ENCODE measurements at places on chromosomes 7 and 10.

- DNase-seq: no peak
These were observed 48.0 kb downstream of the CREB3L2 start for GRCh38 chr7:137953665-137954470.

- DNase-seq: no peak
These were observed 170.9 kb downstream of the USP6NL start for GRCh38 chr10:11440250-11441150.

- DNase-seq: no peak
These were observed 24.8 kb downstream of the LIPK start for GRCh38 chr10:88730864-88731263.

DNA sequence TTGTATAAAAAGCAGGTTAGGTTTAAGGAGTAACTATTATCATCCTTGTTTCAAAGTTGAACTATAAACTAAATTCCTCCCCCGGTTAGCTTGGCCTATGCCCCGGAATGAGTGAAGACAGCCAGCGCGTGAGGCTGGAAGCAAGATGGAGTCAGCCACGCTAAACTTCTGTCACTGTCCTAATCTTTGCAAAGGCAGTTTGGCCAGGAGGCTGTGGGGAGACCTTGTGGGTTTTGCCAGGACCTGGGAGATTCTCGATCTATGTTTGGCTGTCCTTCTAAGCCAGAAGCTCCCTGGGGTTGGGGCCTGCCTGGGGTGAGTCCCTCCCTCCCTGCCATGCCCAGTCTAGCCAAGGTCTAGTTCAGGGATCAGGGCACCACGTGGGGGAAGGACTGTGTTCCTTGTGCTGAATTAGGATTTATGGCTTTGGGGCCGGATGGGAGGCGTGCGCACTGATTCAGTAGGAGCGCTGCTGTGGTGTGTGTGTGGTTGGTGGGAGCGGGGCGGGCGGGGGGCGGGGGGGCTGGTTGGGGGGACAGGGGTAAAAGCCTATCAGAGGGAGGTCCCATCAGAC is 871 bp upstream of the GTF2IRD1 start:
- DNase-seq: no peak

GRCh38 chr7:150876817-150877526 is 24.7 kb downstream of the AOC1 start:
- DNase-seq: no peak

- DNase-seq: no peak
These were observed 5.1 kb upstream of the LRRC27 start for GRCh38 chr10:132326925-132327324.

DNA sequence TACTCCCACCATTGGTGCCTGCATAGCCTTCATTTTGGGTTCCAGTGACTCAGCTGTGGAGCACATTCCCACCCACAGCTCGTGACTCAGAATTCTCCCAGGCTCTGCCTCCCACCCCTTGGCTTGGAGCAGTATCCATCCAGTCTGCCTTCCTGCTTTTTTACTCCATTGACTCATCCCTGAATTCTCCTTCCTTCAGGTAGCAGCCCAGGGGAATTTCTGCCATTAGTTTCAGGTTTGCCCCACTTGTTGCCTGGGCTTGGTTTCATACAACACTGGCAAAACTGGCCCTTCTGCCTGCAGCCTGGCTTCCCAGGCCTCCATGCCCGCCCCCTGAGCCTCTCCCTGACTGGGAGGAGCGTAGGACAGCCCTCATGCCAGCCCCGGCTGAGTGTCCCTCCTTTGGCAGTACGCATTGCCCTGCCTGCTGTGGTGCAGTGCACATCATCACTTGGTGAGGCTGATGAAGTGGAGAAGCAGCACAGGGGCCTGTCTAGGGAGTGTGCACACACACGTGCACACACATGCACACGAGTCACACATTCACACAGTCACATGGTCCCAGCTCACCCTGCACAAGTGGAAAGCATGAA is 55.0 kb downstream of the SNX10 start:
- no peak for DNase-seq

DNA sequence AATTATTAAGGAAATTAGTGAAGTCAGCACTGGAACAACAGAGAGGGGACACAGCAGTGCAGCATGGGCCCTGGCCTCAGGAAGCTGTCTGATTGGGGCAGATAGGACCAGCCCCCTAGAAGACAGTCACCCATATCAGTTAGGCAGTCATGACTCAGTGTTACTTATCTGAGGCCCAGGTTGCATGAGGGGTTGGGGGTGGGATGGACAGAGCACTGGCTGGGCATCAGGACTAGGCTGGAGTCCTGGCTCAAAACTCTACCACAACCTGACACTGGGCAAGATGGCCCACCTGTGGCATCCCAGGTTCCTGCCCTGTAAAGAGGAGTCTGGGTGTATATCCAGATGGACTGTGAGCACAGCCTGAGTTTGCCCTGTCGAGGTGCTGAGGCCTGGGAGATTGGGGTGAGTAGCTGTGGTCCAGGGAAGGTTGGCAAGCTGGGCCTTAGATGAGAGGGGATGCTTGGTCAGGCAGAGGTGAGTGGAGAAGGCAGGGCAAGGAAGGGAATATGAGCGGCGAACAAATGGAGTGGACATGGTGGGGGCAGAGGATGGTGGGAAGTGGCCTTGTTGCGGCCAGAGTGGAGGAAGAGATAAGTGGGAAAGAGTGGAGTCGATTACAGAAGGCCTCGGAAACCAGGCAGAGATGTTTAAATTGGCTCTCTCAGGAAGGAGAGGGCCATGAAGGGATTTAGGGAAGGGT is 37.5 kb downstream of the HK1 start:
- DNase-seq: no peak

GRCh38 chr10:92470026-92470425 is 103.9 kb downstream of the IDE start:
- no peak for DNase-seq

- DNase-seq: no peak
These were observed 59.4 kb upstream of the ASAH2 start for GRCh38 chr10:50310560-50311174.

DNA sequence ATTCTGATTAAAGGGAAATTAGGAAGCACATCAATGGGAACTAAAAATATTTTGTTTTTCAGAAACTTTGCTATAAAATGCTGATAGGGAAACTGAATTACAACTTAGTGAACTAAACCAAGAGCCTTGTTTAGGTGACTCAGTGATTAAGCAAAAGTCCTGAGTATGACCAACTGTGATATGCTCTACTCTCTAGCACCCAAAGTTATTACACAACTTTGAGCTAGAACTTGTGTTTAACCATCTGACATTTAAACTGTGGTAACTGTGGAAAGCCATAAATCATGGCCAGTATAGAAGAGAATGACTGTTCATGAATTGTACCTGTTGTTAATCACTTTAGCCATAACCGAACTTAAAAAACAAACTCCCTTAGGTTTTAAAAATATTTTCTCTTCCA is 127.4 kb downstream of the ZNF365 start:
- no peak for DNase-seq

GRCh38 chr7:76173566-76174205 is 28.0 kb upstream of the SRRM3 start:
- DNase-seq: no peak

DNA sequence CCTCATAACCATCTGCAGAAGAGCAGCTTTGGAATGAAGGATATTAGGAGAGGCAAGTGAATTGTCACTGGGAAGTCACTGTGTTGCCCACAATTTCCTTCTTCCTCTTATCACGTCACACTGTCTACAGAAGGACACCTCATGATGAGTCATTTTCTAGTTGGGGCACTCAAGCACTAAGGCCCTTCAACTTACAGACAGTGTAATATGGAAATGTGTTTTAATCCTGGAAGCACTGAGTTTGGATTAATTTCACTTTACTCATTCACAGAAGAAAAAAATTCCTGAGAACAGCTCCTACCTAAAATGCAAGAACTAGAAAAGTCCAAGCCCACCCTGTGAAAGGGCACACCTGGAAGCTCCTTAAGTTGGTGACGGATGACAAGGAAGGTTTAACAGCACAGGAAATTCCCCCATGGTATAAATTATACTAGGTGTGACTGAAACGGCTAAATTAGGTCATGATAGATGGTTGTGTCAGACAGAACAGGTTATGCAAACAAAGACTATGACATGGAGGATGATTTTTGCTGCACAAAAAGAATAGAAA is 56.6 kb downstream of the PARD3 start:
- DNase-seq: no peak

GRCh38 chr7:27179030-27179429 is 4.9 kb upstream of the HOXA10 start:
- DNase-seq: no peak

- no peak for DNase-seq
These were observed 138.7 kb downstream of the NRP1 start for GRCh38 chr10:33195608-33196376.

GRCh38 chr10:79285315-79286197 is 61.7 kb upstream of the PPIF start:
- no peak for DNase-seq

GRCh38 chr10:109929501-109930219 is 6.3 kb upstream of the XPNPEP1 start:
- no peak for DNase-seq
